ENCODE measurements at places on chromosomes 2 and 18. TPM values are rescaled to one million over a fixed set of nuclear protein-coding genes. Genes with fewer than 3 reads are reported as not detected.

The CIDEA gene
- total RNA-seq = not detected

The CDH20 gene
- total RNA-seq = not detected

The C2orf66 gene
- total RNA-seq = 0.84 TPM

The SPATA3 gene
- not detected for total RNA-seq

The FOXD4L1 gene
- total RNA-seq = 0.25 TPM

The RNF152 gene
- total RNA-seq = 1.5 TPM

The NAT8 gene
- total RNA-seq = not detected

DNA sequence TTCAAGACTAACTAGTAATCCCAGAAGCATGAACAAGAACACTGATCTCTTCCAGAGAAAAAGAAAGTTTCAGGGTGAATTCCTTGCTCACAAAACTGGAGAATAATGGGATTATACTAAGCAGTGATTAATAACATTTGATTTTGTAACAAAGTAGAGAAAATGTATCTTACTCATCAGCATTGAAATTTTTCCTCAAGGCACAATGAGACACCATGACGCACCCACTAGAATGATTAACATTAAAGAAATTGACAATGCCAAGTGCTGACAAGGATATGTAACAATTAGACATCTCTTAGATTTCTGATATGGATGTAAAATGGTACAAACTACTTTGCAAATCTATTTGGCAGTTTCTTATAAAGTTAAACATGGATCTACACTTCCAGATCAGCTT lies 101.1 kb upstream of the EPHA4 start:
- DNase-seq = no peak

GRCh38 chr2:129469389-129469788 lies 510.1 kb upstream of the RAB6C start:
- no peak for DNase-seq

GRCh38 chr2:31207790-31208189 lies 9.5 kb downstream of the CAPN14 start:
- no peak for DNase-seq

DNA sequence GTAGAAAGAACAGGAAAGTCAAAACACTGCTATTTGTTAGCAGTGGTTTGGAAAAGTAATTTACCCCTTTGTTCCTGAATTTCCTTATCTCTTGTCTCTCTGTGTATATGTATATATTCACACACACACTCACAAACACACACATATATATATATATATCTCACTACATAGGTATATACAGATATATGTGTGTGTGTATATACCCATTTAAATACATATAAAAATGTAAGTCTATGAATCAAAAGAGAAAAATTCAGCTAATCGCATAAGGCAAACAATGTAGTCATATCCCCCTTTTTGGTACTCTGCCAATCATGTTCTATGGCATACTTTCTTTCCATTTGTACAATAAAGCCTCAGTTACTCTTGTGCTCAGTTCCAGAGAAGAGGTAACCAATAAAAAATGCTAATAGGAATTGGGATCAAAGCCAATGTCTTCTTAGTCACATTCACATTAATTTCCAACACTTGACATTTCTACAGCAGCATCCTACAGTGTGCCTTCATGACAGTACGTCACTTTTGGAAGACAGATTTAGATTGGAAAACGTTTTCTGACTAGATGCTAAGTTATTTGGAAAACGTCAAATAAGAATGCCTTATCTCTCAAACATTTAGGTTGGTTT lies 94.6 kb downstream of the MC4R start:
- DNase-seq = no peak

DNA sequence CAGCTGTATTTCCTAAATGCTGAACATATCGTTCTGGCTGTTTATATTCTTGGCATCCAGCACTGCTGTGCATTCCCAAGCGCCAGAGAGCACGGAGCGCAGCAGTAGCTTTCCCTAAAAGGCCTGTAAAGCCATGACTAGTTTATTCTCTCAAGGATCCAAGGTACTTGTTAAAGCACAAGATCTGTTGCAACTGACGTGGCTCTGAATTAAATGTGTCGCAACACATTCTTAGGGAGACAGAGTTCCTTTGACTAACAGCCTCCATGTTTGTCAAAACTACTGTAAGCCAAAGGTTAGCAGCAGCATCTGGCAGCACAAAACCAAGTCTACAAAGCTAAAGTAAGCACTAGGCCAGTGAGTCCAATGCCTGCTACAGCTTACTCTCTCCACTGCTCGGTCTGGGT lies 188.6 kb upstream of the FN1 start:
- peak; percentile 30 for DNase-seq

DNA sequence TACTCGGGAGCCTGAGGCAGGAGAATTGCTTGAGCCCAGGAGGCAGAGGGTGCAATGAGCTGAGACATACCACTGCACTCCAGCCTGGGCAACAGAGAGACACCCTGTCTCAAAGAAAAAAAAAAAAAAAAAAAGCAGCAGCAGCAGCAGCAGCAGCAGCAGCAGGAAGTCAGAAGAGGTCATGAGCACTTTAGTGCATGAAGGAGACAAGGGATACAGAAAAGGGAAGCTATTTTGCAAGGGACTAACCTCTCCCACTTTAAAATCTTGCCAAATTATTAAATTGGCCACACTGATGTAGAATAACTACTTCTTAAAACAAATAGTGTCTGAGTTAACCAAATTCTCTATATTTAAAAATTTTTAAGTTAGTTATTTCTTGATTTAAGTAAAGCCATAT lies 113.4 kb upstream of the PDE1A start:
- no peak for DNase-seq

GRCh38 chr18:7784171-7784570 lies 217.1 kb downstream of the PTPRM start:
- no peak for DNase-seq

DNA sequence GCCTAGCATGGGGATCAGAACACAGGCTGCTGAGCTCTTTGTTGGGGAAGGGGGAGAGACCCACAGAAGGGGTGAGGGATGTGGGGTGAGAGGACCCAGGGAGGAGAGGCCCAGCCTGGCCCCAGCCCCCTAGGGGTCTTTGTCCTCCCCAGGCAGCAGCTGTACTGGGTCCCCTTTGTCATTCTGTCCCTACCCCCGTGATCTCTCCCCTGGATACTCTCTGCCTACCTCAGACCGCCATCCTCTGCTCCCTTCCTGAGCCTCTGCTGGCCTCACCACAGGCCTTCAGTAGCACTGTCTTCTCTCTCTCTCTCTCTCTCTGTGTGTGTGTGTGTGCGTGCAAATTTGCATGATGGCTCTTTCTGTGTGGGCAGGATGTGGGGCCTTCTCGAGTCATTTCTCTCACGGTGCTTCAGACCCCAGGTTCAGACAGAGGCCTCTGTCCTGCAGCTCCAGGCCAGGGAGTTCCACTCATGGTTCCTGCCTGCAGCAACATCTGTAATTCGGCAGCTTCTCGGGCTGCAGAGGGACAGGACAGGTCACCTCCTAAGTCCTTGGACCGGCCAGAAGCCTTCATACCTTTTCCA lies 1.4 kb downstream of the PSD4 start:
- no peak for DNase-seq

GRCh38 chr2:43642363-43642762 lies 5.3 kb downstream of the PLEKHH2 start:
- no peak for DNase-seq

DNA sequence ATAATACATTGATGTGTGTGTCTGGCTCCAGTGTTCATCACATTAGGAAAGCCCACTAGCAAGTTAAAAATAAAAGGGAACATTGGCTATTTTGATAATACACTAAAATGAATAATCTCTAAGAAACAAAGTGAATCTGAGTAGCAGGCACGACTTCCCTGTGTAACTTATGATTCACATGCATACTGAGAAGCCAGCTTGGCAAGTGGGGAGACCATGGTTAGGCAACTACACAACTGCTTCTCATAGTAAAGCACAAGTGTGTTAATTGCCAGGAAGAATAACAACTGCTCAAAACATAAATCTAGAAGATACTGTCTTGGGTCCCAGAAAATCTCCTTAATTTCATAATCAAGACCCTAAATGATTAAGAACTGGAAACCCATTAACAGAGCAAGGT lies 4.0 kb downstream of the MYO5B start:
- no peak for DNase-seq

GRCh38 chr2:31525876-31526275 lies 54.9 kb downstream of the SRD5A2 start:
- DNase-seq = no peak

DNA sequence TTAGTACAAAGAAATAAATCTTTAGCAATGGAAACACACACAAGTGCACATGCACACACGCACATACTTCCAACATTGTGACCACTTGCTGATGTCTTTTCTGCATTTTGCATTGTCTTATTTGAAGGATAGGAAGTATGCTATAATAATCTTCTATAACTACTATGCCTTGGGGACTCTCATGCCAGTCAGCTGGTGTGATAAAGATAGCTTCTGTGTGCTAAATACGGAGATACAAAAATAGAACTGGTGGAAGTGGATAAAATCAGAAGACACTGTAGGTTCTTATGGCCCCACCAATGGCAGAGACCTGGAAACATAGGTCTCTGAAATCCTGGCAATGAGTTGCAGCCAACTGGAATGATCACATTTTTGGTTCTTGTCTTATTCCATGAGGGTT lies 31.5 kb upstream of the RASGRP3 start:
- DNase-seq = no peak

DNA sequence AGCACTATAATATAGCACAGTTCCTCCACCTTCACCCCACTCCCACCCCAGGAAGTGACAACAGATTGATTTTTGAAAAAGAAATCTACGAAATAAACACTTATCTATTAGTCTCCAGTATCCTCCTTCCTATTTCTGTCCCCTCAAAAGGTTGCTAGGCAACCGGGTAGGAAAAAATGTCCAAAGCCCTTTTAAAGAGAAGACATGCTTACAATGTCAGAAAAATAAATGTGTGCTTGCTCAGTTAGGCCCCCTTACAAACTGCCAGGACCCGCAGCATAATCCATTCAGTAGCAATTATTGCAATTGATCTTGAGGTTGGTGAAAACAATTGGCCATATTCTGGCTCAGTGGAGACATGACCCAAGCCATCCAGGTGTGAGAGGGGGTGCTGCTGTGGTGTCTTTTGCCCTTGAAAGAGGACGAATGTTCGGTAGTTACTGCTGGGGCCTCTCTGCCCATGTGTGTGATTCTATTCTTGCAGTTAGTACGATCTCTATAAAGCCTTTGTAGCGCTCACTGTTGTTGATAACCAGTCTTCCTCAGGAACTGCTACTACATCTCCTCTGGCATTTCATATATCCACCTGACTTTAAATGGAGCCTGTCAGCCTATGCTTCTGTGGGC lies 144.3 kb downstream of the MYO3B start:
- DNase-seq = no peak

DNA sequence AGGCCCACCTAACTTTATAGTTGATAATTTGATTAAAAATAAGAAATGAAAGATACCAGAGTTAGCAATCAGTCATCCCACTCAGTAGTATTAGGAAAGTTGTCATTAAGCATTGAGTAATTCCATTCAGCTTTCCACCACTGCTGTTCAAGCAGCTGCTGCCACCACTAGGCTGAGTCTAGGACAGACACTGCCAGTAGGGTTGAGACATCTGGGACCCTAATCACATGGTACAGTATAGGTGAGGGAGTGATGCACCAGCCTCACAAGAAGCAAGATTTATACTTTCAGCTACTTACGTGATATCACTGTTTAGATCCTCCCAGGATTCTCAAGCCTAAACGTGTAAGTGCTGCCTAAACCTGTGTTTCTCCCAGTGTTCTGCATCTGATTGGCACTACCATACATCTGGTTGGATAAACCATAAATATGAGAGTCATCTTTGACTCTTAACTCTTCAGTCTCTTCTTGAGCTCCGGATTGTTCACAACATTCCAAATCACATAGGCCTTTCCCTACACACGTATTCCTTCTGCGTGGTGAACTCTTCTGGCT lies 3.2 kb downstream of the UBXN4 start:
- DNase-seq = no peak

DNA sequence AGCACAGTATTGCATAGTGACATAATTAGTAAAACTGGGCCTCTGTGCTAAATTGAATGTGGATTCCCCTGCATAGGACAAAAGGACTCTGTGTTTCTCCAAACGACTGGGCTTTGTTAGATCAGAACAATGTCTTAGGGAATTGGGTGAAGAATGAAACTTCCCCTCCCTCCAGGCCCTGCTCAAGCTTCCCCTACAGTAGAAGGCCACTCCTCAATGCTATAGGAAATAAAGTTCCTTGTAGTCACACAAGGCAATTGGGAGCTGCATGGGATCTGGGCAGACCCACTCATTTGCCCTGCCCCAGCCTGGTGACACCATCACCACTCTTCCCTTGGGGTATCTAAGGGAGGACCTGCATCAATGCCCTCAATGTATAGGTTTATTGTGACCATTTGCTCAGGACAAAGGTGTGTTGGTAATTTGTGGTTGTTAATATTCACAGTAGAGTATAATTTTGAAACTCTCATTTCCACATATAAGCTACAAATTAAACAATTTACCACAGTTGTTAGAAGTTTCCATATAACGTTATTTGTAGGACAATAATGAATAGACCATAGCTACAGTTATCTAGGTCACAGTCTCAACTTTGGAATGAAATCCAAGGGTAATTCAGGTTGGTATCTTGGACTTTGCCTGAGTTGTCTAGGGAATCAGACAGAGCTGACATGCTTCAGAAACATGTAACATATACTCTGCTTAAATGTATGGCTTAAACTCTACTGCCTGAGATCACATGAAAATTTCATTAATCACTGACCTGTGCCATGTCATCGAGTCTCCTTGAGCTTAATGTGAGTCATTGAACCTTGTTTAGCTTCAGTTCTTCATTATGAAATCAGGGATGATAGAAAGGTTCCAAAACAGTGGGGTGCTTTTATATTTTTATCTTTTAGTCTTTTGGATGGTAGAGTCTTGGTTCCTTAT lies 64.8 kb upstream of the DARS1 start:
- DNase-seq = no peak

- DNase-seq = no peak
These were observed 473.0 kb downstream of the SOX11 start for GRCh38 chr2:6164986-6165747.

Measured in NCI-H460 (cell line).